ENCODE measurements at places on chromosomes 4 and X. TPM values are rescaled to one million over a fixed set of nuclear protein-coding genes. Genes with fewer than 3 reads are reported as not detected.

The POU4F2 gene
- not detected for polyA plus RNA-seq

The MAGEA4 gene
- polyA plus RNA-seq = not detected

- no peak for DNase-seq
Measured at GRCh38 chr4:110119880-110120279, 78.5 kb downstream of the ELOVL6 start.

DNA sequence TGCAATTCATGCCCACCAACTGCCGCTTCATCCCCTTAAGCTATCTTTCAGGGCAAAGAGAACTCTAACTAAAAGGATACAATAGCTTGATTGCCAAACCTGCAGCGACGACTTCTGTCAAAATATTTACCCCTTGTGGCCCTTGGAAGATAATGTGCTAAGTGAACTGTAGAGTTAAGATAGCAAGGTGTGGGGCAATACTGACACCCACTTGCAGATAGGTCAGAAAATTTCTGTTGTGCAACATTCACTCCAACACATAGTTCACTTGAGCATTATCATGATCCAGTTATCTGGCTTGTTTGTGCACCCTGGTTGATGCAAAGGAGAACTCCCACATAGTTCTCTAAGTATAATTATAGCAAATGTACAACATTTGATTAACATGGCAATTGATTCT is 55.6 kb downstream of the RHOXF2B start:
- no peak for DNase-seq

All from right renal pelvis (tissue), 4 donors.